ENCODE measurements at places on chromosomes 12 and 14. TPM values are rescaled to one million over a fixed set of nuclear protein-coding genes. Genes with fewer than 3 reads are reported as not detected.

ZDHHC22 gene
- total RNA-seq = not detected

DNA sequence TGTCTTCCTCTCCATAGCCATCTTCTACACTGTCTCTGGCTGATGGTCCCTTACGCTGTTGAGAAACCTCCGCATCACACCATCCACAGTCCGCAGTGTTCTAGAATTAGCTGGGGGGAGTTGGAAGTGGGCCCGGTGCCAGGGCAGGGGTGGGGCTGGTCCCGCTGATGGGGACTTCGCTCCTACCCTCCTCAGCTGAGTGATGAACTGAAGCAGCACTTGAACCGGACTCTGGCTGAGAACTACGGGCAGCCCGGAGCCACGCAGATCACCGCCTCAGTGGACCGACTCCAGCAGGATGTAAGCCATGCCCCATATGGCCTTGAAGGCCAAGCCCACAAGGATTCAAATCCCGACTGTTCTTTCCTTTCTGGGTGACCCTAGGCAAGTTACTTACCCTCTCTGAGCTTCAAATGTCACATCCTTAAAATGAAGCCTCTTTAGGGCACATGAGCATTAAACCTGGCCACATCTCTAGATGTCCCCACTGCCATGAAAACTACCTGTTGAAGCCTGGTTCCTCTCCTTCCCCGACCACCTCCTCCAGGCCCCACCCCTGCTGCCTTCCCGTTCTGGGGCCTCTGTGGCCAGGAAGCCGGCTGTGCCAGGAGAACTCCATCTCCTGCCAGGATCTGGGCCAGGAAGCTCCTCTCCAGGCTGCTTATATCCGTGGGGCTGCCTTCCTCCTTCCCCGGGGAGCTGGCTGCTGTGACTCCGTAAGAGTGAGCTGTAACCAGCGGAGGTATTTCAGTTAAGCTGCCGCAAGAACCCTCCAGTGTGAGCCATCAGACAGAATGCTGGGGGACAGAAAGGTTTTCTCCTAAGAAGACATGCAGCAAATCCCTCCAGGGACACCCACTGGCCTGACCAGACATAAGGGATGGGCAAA lies 53.1 kb downstream of the TSPAN11 start:
- DNase-seq = no peak

DNA sequence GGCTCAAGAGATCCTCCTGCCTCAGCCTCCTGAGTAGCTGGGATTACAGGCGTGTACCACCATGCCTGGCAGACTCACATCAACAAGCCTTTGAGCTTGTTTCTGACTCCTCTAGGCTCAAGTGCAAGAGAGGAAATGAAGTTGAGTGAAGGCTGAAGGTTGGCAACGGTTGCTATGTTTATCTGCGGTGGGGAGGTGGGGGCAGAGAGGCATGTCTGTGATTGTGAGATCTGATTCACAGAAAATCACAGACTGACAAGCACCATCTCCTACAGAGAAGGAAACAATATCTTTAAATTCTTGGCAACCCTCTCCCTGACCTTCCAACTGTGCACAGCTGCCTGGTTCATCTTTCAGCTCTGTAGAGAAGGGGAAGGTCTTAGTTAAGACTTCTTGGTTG lies 22.1 kb upstream of the NINJ2 start:
- DNase-seq = no peak

- no peak for DNase-seq
These were observed 1117.6 kb upstream of the TMEM132C start for GRCh38 chr12:127149226-127149964.

CCDC177 gene
- 0.09 TPM for total RNA-seq

TDRD9 gene
- total RNA-seq = 0.28 TPM

KLHL42 gene
- 24.0 TPM for total RNA-seq

GRCh38 chr12:18564306-18564705 lies 173.5 kb downstream of the PLCZ1 start:
- DNase-seq = no peak

- DNase-seq = peak; percentile 64
These were observed 253.1 kb downstream of the EFCAB11 start for GRCh38 chr14:89701211-89702043.

SRRM4 gene
- total RNA-seq = not detected

DNA sequence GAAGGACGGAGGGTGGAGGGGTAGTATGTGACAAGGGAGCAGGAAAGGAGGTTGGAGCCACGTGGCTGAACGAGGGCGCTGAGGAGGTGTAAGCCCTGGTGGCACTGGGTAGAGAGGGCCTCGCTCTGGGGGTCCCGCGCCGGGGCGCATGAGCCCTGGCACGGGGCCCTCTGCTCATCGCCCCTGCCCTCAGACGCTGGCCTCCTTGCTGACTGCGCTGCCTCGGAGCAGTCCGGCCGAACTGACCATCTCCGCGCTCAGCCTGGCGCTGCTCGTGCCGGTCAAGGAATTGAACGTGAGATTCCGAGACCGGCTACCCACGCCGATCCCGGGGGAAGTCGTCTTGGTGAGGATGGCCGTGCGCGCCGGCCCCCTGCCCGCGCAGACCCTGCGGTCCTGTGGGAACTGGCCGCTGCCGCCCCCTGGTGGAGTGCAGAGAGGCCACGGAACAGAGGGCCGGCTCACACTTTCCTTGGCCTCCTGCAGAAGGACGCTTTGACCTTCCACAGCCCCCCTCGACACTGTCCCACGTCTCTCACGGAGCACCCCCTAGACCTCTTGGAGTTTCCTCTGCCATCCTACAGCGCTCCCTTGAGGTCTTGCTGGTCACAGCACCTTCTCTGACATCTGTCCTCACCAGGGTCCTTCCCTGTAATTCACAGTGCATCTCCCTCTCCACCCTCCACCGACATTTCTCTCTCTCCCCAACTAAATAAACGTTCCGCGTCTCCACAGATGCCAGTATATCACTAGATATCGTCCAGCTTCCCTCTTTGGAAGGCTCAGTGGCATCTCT lies 10.5 kb downstream of the ARHGEF25 start:
- DNase-seq = peak; percentile 75

ZNF705A gene
- total RNA-seq = not detected

- no peak for DNase-seq
These were observed at the start of gene SSPN for GRCh38 chr12:26195250-26195640. SSPN (plus strand) TSS chr12:26195573; CDS start chr12:26195673, 100 bp downstream.

MLH3 gene
- total RNA-seq = 24.9 TPM

MMP19 gene
- total RNA-seq = 332 TPM

GLIPR1L1 gene
- not detected for total RNA-seq

GRCh38 chr12:115636546-115636945 lies 640.9 kb downstream of the MED13L start:
- no peak for DNase-seq

DNA sequence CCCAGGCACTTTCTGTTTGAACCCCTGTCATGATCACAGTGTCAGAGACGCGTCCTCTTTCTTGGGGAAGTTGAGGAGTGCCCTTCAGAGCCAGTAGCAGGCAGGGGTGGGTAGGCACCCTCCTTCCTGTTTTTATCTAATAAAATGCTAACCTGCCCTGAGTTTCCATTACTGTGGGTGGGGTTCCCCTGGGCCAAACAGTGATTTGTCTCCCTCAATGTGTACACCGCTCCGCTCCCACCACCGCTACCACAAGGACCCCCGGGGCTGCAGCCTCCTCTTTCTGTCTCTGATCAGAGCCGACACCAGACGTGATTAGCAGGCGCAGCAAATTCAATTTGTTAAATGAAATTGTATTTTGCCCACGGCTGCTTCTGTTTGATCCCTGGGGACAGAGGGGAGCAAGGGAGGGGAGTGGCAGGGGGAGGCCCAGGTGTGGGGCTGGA lies 5.1 kb downstream of the SHMT2 start:
- DNase-seq = no peak

WDHD1 gene
- 2.0 TPM for total RNA-seq

All from omental fat pad (tissue), 4 donors.